Natural killer cell treated with Interleukin-12 subunit alpha and Interleukin-12 subunit beta and Interleukin-15 and Interleukin-18, amount 100 ng/mL, for 72 hours (primary cell): ENCODE measurements at places on chromosomes 6 and 20.

DNA sequence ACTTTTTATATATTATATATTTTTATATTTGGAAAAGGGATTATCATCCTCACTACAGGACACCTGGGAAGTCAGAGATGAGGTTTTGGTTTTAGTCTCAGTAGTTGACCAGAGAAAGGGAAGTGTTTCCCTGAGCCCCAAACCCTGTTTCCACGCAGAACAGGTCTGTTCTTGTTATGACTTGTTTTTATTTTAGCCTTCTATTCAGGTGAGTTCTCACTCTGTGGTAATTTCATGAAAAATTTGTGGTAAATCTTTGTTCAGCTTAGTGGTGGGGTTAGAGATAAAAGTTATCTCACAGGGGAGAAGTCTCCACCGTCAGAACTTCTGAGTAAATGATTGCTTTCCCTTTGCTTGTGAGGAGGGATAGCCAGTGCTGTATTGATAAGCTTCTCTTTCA, 224.9 kb downstream of the FARS2 start:
- no peak for DNase-seq

GRCh38 chr6:167695831-167696230, 130.9 kb upstream of the AFDN start:
- no peak for DNase-seq

GRCh38 chr20:36773107-36773596, 411 bp downstream of the DSN1 start:
- DNase-seq, result no peak

- no peak for DNase-seq
Measured at GRCh38 chr6:152012227-152012626, 204.7 kb downstream of the ESR1 start.

DNA sequence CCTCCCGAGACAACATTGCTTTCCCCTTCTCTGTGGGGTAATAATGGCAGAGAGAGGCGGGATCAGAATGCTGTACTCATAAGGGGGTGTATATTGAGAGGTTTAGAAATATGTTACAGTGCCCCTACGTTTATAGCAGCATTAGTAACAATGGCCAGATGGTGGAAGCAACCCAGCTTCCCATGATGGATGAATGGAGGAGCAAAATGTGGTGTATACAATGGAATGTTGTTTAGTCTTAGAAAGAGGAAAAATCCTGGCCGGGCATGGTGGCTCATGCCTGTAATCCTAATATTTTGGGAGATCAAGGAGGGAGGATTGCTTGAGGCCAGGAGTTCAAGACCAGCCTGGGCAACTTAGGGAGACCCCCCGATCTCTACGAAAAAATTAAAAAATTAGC, 12.9 kb downstream of the BANF2 start:
- DNase-seq, result no peak

DNA sequence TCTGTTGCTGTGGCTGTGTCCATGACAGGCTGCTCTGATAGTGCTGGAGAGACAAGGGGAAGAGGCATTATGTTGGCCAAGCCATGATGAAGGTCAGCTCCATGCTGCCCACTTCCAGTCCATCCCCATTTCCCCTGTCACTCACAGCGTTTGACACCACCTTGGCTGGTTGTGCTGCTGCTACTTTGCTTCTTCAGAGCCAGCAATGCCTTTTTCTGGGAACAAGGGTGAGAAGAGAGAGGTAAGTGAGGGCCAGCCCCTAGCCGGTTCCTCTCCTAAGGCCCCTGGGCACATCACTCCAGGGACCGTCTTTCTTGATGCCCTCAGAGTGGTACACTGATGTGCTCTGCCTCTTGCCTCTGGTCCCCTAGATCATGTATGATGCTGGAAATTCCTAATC, 2.0 kb downstream of the NELFE start:
- no peak for DNase-seq

- no peak for DNase-seq
Measured at GRCh38 chr6:46539866-46540265, 48.6 kb upstream of the RCAN2 start.

DNA sequence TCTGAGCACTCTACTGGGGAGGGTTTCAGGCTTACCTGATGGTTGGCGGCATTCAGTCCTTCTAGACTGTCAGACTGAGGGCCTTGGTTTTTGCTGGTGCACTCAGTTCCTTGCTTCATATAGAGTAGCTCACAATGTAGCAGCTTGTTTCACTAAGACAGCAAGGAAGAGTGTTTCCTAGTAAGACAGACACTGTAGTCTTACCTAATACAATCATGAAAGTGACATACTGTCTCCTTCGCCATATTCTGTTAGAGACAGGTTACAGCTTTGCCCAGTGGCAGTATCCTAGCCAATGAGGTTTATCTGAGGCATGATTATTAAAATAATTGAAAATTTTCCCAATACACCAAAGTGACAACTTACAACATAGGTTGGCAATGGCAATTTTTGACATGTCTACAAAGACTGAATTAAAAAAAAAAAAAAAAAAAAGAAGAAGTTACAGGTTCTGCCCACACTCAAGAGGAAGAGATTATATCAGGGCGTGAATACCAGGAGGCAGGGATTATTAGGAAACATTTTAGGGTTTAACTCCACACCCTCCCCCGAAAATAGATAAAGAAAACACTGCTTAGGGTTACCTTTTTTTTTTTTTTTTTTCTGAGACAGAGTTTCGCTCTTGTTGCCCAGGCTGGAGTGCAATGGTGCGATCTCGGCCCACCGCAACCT, 66.8 kb downstream of the SCAND1 start:
- DNase-seq, result no peak

DNA sequence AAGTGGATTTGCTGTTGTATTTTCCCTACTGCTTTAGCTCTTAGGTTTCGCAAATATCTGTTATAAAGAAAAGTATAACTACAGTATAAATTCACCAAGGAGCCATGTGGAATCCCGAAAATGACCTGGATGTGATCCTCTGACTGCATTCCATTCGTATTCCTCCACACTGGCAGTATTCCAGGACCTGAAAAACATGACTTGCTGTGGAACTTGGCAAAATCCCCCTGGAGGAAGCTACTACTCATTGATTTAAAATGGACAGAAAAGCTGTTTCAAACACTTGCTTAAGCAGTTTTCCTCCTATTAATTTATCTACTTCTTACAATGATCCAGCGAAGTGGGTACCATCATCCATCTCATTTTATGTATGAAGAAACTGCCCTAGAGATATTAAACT, 13.3 kb upstream of the ENPP5 start:
- no peak for DNase-seq

GRCh38 chr6:53734473-53735299, 60.1 kb upstream of the LRRC1 start:
- DNase-seq, result peak; percentile 66

- DNase-seq, result no peak
Measured at GRCh38 chr6:120876424-120876823, 457.9 kb downstream of the TBC1D32 start.

GRCh38 chr6:132780770-132781371, 17.6 kb downstream of the SLC18B1 start:
- DNase-seq, result no peak

- no peak for DNase-seq
Measured at GRCh38 chr20:20839771-20840170, 127.3 kb upstream of the RALGAPA2 start.

- no peak for DNase-seq
Measured at GRCh38 chr20:34047010-34047687, 53.4 kb downstream of the RALY start.

DNA sequence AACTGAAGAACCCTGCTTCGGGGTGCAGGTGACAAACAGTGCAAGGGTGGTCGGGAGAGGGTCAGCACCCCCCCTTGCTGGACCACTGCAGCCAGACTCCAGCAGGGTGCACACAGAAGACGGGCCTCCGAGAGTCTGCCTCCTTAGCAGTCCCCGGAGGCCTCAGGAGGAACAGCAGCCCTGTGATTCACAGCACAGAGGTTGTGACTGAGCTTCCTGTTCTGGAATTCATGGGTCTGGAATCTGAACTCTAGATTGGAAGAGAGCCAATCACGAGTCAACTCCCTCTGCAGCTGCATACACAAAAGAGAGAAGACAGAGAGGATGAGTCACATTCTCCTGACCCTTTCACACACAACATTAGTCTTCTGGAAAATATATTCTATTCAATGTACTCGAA, 249.0 kb upstream of the OPRM1 start:
- no peak for DNase-seq

- DNase-seq, result no peak
Measured at GRCh38 chr6:6982663-6983062, 125.1 kb upstream of the RREB1 start.

DNA sequence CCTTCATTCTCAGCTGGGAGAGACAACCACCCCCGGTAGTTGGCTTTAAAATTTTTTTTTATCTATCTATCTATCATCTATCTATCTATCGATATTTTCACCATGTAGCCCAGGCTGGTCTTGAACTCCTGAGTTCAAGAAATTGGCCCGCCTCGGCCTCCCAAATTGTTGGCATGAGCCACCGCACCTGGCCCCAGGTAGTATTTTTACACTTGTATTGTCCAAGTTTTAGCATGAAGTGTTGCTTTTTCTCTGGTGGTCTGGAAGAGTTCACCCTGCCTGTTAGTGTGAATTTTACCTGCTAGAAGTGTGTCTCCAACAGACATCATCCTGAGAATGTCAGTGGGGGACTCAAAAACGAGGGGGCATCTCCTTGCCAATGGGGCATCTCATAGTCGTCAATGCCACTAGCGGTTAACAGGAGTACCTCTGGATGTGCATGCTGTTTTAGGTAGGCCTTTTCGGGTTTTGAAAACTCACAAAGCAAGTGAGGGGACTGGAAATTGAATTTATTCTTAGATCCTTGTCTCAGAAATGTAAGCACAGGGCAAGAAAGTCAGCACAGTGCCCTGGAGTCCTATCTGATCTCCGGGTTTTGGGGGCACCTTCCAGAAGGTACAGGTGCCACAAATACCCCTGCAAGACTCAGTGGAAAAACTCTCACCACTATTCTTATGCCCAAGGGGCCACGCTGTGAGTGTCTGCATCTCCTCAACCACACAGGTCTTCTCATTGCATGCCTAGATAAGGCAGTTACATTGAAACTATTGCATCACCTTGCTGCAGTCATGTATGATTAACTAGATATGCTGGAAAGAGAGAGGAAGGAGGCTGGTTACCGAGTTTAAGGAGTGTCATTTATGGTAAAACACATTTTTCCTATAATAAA, 37.1 kb downstream of the TNFAIP3 start:
- no peak for DNase-seq

DNA sequence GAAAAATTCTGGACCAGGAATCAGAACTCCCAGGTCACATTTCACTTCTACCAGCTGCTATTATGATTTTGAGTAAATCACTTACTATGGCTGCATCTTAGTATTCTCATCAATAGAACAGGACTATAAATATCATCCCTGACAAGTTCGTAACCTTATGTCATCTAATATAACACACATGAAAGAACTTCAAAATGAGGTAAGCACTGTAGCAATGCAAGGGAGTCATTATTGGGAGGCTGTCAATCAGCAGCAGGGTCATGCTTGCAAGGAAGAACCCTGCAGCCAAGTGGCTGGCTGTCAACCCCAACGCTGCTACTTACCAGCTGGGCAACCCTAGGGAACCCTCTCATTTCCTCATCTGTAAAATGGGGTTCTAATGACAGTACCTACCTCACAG, 123.3 kb upstream of the B3GAT2 start:
- no peak for DNase-seq

DNA sequence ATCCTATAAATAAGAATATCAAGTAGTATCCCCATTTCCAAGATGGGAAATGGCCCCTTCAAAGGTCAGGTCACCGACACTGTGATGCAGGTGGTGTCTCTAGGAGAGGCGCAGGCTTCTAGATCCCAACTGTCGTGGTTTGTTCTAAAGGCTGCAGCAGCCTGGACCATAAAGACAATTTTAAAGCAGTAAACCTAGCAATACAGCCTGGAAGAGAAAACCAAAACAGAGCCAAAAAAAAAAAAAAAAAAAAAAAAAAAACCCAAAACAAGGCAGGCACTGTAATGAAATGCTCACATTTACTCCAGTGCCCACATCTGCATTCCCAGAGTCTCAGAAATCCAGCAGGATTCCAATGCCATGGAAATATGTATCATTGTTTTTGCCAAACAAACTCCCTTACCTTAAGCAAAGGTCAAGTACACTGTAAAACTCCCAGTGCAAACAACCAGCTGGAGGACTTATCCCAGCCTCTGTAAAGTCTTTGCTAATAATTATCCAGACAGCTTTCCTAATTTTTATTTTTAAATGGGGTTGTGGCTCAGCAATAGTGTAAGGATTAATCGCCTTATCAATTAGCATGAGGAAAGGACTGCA, 98.2 kb downstream of the PSMG4 start:
- no peak for DNase-seq

- no peak for DNase-seq
Measured at GRCh38 chr20:24910461-24910860, 38.6 kb upstream of the CST7 start.

DNA sequence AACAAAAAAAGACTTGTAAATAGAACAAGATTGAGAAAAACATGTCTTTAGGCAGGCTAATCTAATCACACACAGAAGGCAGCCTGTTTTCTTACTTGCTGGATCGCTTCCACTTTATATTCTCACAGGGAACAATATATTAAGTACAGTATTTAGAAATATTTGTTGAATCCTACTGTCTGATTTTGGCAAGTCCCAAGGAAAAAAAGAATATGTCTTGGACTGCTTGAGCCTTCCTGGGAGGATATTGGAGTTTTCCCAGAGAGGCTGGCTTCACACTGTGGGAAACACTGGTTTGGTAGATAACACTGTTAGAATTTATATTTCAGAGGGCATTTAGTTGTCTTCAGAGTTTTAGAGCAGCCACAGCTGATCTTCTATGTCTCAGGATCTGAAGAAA, 229.7 kb downstream of the PRL start:
- no peak for DNase-seq

DNA sequence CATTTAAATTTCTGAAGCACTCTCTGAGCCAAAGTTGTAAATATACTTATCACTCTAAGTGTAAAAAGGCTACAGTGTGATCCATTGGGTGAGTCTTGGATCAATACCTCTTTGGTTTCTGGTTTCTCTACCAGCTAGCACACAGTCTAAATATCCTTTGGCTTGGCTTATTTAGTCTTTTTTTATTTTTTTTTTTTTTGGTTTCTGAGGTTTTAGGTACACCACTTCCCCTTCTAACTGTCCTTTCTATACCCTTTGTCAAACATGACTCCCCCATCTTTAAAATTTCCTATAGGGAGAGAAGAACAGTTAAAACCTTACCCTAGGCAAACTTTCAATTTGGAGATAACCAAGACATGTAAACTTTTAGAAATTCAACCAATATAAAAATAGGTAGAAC, 379.0 kb downstream of the PHF3 start:
- DNase-seq, result no peak

GRCh38 chr6:73032586-73032985, 192.7 kb downstream of the KHDC1L start:
- no peak for DNase-seq
